ENCODE measurements at places on chromosomes 6 and 20.

DNA sequence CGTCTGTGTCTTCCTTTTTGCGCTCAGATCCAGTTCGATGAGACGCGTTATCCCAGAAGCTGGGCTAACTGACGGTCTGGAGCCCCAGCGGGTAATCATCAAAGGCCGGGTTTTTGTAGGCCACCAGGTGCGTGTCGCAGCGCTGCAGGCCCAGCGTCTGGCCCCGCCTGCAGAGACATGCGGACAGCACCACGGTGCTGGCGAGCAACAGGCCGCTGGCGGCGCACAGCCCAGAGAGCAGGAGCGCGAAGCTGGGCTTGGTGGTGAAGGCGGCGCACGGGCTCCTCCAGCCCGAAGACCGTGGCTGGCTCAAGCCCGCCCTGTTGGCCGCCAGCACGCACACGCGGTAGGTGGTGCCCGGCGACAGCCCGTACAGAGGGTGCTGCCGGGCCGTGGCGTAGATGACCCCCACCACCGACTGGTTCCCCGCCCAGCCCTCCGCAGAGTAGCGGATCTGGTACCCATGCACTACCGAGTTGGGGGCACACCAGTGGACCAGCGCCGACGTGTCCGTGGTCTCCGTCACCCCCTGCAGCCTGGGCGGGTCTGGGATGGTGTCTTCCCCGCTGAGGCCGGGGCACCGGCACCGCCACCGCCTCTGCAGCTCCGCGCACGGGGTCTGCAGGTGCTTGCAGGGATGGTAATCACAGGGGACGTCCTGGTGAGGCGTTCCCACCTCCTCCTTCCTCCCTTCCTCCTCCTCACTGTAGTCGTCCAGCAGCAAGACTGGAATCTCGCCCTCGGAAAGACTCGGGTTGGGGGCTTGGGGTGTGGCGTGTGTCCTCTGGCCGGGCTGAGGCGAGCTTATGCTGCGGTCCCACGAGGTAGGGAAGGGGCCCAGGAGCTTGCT, 12.7 kb downstream of the LRRN4 start:
- DNase-seq, result no peak

DNA sequence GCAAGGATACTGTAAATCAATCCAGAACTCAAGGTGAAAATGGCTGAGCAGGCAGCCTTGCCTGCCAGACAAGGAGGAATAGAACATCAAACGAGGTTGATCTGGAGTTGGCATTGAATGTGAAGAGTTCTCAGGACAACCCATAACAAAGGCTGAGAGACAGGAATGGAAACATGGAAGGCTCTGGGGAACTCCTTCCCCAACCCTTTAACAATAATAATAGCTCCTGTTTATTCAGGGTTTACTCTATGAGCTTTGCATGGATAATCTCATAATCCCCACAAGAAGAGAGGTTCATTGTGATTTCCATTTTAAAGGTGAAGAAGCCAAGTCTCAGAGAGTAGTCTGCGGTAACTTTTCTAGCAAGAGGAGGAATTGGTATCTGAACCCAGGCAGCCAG, 151.7 kb downstream of the SOD2 start:
- DNase-seq, result no peak

DNA sequence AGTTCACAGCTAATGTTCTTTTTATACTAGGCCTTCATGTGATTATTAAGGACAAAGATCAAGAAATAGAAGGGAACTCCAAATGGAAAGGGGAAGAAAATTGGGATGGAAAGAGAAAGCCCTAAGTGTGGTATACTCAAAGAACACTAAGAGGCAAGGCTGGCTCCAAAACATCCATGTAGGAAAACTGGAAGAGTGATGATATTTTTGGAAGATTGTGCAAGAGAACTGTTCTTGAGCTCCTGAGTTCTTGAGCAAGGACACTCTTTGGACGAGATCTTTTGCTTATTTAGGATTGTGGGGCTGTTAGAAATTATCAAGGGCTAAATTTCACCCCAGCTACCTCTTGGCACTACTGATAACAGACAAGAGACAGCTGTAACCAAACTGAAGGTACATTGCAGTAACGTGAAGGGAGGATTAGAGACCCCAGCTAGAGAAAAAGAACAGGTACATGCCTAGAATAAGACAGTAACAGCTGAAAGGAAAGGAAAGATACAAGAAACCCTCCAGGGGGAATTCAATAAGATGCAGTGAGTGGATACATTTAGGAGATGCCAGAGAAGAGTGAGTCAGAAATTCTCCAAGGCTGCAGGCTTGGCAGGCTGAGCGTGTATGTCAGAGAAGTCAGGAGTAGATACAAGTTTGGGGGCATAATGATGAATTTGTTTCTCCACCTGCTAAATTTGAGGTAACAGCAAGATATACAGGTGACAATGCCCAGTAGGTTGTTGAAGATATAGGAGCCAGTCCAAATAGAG, 69.7 kb downstream of the CBLN4 start:
- DNase-seq, result no peak

DNA sequence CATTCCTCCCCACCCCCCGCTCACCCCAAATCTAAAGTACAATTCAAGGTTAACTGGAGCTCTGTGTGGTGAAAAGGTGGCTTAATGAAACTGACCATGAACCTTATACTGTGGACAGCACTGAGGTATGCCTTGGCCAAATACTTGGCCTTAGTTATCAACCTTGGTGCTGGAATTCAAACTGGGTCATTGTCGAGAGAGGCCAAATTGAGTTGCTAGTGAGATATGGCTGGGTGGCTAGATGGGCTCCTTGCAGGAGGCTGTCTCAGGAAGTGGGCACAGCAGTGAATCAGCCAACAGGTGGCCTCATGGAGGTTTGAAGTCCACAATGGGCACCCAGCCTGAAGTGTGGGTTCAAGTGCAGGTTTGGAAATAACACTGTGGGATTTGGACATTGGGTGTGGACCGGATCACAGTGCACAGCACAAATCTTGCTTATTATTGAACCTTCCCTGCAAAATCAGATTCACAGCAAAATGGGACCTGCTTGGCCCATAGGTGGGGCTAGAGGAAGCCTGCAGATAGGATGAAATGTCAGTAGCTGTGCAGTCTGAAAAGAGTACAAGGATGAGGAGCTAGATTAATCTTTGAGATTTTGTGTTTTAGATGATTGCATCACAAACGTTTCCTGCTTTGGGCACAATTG, 5.6 kb upstream of the BTBD3 start:
- no peak for DNase-seq

DNA sequence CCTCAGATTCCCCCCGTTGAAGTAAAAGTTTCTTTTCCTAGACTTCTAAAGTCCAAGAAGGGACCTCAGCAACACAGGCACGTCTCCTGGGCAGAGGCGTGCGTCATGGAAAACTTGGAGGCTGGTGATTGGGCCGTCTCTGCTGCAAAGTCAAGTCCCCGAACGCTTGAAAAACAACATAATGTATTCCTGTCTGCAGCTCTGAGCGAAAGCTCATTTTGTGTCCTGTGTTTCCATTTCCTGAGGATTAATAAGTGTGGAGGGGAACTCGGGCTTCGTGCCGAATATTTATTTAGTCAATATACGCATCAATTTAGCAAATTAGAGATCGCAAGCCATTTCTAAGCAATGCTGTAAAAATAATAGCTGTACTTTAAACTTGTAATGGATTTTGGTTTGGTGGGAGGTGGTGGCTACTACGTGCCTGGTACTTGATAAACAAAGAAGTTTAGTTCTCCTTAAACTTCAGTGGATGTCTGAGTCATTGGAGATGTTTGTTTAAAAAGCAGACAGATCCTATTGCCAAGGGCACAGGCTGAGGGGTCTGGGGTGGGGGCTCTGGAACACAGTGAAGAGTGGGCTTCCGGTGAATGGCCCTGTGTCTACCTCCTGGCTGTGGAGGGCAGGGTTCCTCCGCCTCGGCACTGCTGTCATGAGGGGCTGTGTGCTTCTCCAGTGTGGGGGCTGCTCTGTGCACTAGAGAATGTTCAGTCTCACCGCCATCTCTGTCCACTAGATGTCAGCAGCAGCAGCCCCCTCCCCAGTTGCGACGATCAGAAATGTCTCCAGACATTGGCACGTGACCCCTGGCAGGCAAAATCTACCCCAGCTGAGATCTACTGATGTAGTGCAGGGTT, 21.8 kb downstream of the PCK1 start:
- no peak for DNase-seq

DNA sequence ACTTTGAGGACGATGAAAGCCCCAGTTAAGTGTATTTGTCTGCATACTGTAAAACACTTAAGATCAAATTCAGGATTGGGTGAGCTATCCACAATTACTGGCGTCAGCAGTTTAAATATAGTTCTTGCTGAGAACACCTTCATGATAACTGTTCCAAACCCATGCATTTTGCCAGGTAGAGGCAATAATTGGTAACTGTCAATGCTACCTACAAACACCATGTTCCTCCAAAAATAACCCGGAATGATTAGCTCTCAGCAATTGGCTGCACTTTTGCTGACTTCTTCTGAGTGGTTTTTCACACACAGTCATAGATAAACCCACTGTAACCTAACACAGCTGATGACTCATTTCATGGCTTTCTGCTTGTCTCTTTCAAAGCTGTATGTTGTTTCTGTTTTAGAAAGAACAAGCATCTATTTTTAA, 1358.6 kb upstream of the GJE1 start:
- no peak for DNase-seq

DNA sequence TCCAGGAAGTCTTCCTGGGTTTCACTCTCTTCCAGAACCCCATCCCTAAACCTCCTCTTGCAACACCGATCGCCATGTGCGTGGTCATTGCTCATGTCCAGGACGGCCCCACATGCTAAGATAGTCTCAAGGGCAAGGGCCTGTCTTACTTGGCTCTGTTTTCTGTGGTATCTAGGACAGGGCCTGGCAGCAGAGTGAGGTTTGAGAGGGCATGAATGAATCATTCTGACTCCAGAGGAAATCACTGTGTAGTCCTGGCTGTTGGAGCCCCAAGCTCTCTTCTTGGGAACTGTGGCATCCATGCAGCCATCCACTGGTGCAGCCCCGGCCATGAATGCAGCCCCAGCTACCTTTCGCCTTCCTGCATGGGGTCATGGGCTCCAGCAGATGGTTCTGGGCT, 12.4 kb downstream of the SIRPA start:
- no peak for DNase-seq

- DNase-seq, result no peak
These were observed 70.7 kb downstream of the SOBP start for GRCh38 chr6:107560657-107561056.

DNA sequence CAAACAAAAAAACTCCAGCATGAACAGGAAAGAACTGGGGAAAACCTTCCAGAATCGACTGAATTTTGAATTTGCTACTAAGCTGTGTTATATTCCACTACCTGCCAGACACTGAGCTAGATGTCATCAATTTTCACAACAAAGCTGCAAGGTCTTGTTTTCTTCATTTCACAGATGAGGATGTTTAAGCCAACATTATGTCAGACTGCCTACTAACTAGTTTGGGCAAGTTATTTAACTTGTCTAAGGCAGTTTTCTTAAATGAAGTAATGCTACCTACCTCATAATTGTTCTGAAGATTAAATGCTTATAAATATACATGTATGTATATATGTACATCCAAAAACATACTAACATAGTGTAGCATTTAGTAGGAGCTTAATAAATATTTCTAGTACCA, 144.4 kb downstream of the MMS22L start:
- DNase-seq, result no peak

GRCh38 chr20:46112430-46113112, 5.5 kb upstream of the CD40 start:
- no peak for DNase-seq

GRCh38 chr6:128070406-128070805, 169.5 kb upstream of the THEMIS start:
- no peak for DNase-seq

- no peak for DNase-seq
These were observed 123.8 kb upstream of the QKI start for GRCh38 chr6:163290545-163291274.

DNA sequence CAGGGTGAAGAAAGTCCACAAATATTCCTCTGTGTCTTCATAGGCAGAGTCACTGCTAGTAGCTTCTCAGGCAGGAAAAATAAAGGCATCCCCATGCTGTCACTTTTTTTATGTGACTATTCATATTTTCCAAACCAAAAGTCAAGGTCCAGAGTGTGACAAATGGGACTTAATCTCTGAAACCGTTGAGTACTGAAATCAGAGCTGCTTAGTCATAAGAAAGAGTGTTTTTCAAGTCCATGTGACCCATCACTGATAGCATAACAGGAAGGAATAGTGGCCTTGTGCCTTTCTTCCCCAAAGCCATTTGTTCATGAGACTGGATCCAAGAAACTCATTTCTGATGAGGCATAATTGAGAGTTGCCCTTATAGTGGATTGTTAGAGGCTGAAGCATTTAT, 210.3 kb upstream of the TSHZ2 start:
- no peak for DNase-seq

DNA sequence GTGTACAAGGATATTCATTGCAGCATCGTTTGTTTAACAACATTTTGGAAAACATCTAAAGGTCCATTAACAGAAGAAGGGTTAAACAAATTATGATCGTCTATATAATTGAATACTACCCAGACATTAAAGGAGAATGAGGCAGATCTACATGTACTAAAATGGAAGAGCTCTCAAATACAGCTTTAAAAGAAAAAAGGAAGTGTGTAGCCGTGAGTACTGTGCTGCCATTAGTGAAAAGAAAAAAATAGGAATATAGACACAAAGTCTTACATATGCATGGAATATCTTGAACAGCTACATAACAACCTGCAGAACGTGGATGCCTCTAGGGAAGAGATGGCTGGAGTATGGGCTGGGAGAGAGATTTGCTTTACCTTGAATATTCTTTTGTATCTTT, 37.9 kb downstream of the PRDM1 start:
- no peak for DNase-seq

DNA sequence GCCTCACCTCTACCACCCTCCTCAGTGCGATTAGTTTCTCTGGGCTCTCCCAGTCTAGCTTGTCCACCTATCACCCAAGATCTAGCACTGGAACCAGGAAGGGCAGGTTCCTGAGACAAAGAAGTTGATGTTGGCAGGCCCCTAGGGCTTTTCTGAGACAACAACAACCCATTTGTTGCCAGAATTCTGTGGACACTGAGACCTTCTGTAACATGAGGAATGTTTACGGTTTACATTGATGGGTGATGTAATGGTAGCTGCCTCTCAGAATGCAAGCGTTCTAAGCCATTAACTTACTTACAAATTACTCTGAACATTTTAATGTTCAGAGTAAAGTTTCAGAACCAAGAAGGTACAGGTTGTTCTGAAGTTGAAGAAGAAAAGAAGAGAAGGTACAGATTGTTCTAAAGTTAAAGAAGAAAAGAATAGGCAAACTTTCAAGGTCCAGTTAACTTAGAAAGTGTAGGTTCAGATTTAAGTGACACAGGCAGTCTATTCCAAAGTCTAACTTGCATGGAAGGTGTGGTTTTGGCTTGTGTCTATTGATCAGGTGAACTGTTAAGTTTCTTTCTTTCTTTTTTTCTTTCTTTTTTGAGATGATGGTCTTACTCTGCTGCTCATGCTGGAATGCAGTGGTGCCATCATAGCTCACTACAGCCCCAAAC, 3.7 kb upstream of the MED23 start:
- no peak for DNase-seq

GRCh38 chr6:72984981-72985665, 240.2 kb downstream of the KHDC1L start:
- DNase-seq, result no peak

DNA sequence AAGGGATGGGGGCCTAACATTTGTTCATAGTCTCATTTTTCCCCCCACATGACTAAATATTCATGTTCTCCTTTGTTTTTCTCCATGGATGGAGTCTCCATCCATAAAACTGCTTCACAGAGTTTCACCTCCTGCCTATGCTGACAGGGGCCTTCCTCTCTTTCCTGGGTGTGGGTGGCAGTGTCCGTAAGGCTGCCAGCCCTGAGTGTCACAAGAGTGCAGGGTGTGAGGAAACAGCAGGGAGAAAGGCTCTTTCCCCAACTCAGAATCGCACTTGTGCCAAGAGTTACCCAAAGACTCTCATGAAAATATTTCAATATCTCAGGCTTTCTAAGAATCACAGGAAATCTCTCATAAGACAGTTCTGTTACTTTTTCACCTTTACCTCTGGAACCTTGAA, 346.2 kb upstream of the MMS22L start:
- no peak for DNase-seq

Measured in stimulated activated CD8-positive, alpha-beta memory T cell treated with anti-CD3 and anti-CD28 coated beads, Interleukin-15, amount 100 ng/mL, for 48 hours (primary cell).